Activated CD8-positive, alpha-beta memory T cell treated with anti-CD3 and anti-CD28 coated beads for 48 hours (primary cell): ENCODE measurements at places on chromosomes 16 and 17.

DNA sequence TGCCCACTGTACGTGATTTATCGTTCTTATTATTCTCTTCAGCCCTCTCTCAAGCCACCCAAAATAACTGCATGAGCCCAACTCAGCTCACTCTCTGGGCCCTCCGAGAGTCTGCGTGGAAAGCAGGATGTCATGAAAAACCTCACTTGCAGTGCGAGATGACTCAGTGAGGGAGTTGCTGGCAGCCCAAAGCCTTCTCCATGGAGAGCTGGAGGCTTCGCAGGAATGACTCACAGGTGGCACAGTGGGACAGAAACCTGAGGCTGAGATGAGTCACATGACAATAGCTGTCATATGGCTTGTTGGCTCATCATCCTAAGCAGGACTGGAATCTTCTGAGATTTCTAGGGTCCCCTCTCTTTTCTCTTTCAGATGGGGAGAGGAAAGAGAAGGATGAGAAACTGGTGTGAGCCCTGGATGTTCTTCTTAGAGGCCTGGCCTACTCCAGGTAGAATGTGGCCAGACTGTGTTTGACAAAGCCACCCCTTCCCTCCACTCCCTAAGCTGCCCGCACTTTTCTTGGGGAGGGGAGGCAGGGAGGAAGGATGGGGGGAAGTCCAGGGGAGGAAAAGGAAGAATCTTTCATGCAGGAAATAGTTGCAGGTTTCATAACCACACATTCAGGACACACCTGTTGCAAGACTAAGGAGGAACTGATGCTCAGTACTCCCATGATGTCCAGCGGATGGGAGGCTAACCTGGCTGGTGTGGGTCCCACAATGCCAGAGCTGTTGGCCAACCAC is 160.6 kb upstream of the RPL38 start:
- DNase-seq = peak; percentile 15

- DNase-seq = no peak
Measured at GRCh38 chr17:6894206-6894528, 62.6 kb upstream of the TEKT1 start.

GRCh38 chr16:13634959-13635358 is 285.0 kb upstream of the ERCC4 start:
- DNase-seq = no peak

DNA sequence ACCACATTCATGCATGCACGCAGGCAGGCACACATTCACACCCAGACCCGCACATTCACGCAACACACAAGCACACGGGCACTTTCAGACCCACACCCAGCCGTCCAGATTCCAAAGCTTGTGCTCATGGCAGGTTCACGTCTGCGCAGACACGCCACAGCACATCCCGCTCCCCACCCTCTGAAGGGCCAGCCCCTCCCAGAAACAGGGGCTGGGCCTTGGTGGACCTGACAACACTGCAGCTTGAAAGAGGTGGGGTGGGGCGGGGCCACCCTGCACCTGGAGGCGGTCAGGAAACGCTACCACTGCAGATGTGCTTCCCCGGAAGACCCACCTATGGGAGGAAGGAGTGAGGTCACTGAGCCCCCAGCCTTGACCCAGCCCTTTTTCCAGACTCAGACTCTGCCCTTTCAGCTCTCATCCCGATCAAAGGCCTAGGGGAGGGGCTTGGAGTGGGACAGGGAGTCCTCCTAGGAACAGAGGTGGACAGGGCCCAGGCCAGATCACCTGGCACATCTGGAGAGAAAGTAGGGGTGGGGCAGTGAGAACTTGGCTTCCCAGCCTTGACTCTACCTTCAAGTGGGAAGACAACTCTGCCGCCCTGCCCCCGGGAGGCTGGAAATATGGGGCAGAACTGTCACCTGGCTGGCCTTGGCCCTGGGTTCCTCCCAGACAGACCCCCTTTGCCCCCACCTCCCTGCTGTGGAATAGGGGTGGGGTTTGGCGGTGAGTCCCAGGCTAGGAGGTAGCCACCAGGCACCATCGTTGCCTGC is 11.0 kb downstream of the P3H4 start:
- no peak for DNase-seq

DNA sequence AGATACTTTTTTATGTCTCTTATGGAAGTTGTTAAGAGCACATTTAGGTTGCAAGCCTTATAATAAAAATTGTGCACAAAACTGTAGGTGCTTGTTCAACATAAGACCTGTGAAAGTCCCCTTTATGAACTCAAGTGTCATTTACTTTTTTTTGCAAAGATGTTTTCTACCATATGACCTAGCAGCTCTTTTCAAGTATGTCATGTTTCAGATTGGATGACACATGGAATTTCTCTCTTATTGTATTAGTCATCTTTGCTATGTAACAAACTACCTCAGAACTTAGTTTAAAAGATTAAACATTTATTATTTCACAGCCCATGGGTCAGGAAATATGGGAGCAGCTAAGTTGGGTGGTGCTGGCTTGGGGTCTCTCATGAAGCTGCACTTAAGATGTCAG is 57.9 kb downstream of the PHKB start:
- no peak for DNase-seq

DNA sequence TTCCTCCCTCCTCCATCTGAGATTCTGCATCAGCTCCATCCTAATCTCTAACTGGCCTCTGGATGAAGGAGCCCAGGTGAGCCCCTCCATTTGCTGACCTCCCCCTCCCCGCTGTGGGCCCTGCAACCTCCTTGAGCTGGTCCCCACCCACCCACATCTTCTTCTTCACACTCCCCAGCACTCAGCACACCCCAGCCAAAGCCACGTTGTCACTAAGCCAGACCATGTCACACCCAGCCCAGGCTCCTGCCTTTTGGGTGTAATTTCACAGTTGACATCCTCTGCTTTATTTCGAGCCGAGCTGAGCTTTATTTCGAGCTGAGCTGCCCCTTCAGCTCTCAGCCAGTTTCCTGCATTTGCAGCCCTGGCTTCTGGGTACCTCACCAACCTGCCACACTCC is 282.7 kb upstream of the TNRC6C start:
- no peak for DNase-seq

GRCh38 chr16:3020247-3020603 is at the start of gene TNFRSF12A:
Gene TNFRSF12A, plus strand, starts transcription at chr16:3020368. Its CDS starts 30 bp downstream, at chr16:3020398.
- peak; percentile 39 for DNase-seq

DNA sequence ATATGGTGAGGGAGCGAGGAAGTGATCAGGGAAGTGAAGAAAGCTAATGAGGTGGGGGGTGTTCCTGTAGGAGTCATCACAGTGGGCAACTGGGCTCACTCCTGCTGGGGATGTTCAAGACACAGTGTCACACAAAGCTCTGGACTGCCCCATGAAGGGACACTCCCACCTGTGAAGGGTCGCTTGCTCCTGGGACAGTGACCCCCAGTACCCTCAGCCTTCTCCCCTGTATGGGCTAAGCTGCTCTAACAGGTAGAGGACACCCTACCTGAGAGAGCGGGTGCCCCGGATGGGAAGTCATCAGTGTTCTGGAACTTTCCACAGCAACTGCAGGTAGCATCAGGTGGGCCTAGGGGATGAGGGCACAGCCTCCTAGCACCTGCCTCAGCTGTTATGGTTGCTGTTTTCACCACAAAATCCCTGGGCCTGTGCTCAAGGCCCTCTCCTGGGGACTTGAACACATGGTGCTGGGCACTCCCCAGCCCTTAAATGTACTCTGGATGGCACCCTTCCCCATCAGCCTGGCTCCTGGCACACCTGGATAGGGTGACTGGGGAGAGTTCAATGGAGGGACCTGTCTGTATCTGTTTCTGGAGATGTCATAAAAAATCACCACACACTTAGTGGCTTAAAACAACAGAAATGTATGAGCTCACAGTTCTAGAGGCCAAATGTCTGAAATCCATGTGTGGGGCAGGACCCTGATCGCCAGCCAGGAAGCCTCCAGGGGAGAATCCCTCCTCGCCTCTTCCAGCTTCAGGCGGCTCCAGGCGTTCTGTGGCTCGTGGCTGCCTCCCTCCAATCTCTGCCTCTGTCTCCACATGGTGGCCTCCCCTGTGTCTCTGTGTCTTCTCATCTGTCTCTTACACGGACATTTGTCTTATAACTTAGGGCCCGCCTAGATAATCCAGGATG is 104.0 kb upstream of the CDH5 start:
- DNase-seq = no peak

GRCh38 chr16:72409423-72409822 is 237.5 kb upstream of the PMFBP1 start:
- DNase-seq = no peak

DNA sequence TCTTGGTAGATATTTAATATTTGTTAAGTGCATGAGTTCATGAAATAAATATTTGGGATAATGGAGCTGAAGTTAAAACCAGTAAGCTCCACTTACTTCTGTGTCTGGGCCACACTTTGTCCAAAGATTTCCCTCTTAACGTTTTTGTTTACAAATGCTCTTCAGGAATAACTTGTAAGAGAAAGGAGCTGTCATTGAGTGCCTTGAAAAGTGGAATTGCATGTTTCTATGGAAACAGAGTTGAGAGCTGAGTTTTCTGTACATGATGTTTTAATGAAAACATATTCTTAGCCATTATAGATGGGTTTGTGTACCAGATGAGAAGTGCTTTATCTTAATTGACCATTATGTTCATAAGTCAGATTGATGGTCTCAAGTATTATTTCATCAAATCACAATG is 1045.4 kb upstream of the EEF2KMT start:
- DNase-seq = no peak

GRCh38 chr16:80619824-80620223 is 79.0 kb downstream of the DYNLRB2 start:
- no peak for DNase-seq

GRCh38 chr17:43645765-43646481 is 15.8 kb downstream of the MEOX1 start:
- no peak for DNase-seq

GRCh38 chr16:7025616-7026190 is 306.9 kb upstream of the RBFOX1 start:
- no peak for DNase-seq

DNA sequence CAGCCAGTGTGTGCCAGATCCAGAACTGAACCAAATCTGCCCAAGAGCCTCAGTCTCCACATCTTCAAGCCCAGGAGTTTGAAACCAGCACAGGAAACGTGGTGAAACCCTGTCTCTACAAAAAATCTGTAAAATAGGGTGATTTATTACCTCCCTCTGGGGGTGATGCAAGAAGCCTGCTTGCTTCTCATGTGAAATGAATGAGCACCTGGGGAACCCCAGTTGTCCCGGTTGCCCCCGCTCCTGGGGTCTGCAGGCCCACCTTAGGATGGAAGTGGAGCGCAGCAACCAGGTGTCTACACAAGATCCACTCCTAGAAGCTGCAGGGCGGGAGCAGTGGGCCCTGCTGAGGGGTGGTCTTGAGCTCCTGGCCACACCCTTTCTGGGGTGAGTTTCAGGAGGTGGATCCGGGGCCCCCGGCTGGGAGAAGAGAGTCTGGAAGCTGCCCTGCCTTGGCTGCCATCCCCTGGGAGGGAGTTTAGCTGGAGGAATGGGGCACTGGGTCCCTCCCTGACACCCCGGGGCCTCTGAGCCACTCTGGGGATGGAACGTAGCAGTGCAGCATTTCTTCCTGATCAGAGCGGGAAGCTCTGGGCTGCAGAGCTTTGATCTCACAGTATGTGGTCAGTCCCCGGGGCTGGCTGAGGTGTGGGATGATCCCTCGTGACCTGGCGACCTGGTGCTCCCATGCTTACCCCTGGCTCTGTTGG is 117.8 kb downstream of the RAB11FIP4 start:
- DNase-seq = no peak

- no peak for DNase-seq
Measured at GRCh38 chr16:57025941-57026777, 36.8 kb downstream of the NLRC5 start.

- no peak for DNase-seq
Measured at GRCh38 chr16:68086336-68086841, 1.2 kb downstream of the NFATC3 start.

DNA sequence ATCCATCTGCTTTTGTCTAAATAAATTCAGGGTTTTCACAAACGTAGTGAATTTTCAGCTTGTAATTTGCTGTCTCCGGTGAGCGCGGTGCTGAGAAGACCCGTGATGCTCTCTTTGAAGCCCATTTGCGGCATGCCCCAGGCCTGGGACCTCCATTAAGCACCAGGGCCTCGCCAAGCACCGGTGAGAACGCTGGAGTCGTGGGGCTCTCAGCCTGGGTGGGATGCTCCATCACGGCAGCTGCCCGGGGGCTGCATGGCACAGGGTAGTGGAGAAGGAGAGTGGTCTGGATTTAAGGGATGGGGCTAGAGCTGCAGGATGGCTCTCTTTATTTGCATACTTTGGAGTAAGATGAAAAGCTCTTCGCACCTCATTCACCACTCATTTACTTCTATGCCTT is 248.7 kb downstream of the ABCC12 start:
- no peak for DNase-seq

GRCh38 chr17:49361129-49361901 is 735 bp downstream of the ZNF652 start:
- peak; percentile 50 for DNase-seq

DNA sequence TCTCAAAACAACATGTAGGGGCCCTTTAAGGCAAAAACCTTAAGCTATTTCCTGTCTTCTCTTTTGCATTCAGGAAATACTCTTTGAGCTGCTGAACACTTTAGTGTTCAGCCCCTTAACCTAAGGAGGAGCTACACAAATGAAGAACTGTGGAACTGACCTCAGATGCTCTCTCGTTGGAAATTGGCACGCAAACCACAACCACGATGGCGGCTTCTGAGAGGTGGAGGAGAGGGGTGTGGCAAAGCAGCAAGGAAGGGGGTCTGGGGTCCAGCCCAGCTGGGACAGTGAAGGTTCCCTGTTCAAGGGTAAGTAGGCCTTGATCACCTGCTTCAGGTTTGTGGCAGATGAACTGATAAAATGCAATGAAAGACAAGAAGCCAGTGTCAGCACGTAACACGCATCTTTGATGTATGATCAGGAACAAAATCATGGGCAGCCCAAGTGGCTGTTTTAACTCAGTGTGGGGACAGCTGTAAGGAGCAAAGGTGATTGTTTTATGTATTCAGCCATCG is 291.6 kb upstream of the TNRC6C start:
- DNase-seq = peak; percentile 16

GRCh38 chr16:66751053-66751302 is 431 bp downstream of the DYNC1LI2 start:
- DNase-seq = no peak

- DNase-seq = no peak
Measured at GRCh38 chr17:74214484-74215341, 1.3 kb downstream of the TTYH2 start.

- no peak for DNase-seq
Measured at GRCh38 chr17:72591289-72592241, 470.7 kb downstream of the SOX9 start.

GRCh38 chr17:32503251-32504165 is 16.7 kb downstream of the CDK5R1 start:
- no peak for DNase-seq

GRCh38 chr17:55343900-55344513 is 77.6 kb downstream of the MMD start:
- no peak for DNase-seq
